ENCODE measurements at places on chromosomes 2 and 18.

GRCh38 chr2:48445091-48445725, 84.7 kb upstream of the STON1 start:
- no peak for DNase-seq

- DNase-seq, result no peak
Measured at GRCh38 chr2:10490806-10491291, 42.7 kb upstream of the ODC1 start.

- peak; percentile 19 for DNase-seq
Measured at GRCh38 chr2:3585261-3586109, 9.4 kb upstream of the COLEC11 start.

GRCh38 chr2:101476605-101477208, 1.8 kb upstream of the RFX8 start:
- DNase-seq, result no peak

GRCh38 chr18:69725009-69725408, 222.7 kb downstream of the CD226 start:
- no peak for DNase-seq

DNA sequence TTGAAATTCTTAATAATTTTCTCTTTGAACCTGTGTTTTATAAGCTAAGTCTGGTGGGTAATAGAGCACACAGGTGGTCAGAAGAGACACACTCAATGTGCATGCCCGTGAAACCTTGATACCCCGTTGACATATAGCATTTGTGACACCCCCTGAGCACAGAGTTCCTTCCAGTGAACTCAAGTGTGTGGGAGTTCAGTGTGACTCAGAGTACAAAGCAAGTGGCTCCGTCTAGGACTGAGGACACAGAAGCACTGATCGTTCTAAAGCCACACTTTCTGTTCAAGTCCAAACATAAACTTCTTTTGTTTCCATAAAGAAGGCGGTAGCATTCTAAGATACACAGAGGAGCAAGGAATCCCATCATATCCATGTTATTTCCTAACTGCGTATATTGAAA, 523.6 kb downstream of the PID1 start:
- DNase-seq, result no peak

- no peak for DNase-seq
Measured at GRCh38 chr18:57043241-57043640, 103.6 kb upstream of the BOD1L2 start.

- peak; percentile 44 for DNase-seq
Measured at GRCh38 chr2:179422037-179422643, 157.5 kb upstream of the SESTD1 start.

- no peak for DNase-seq
Measured at GRCh38 chr2:168678153-168678853, 124.1 kb upstream of the NOSTRIN start.

DNA sequence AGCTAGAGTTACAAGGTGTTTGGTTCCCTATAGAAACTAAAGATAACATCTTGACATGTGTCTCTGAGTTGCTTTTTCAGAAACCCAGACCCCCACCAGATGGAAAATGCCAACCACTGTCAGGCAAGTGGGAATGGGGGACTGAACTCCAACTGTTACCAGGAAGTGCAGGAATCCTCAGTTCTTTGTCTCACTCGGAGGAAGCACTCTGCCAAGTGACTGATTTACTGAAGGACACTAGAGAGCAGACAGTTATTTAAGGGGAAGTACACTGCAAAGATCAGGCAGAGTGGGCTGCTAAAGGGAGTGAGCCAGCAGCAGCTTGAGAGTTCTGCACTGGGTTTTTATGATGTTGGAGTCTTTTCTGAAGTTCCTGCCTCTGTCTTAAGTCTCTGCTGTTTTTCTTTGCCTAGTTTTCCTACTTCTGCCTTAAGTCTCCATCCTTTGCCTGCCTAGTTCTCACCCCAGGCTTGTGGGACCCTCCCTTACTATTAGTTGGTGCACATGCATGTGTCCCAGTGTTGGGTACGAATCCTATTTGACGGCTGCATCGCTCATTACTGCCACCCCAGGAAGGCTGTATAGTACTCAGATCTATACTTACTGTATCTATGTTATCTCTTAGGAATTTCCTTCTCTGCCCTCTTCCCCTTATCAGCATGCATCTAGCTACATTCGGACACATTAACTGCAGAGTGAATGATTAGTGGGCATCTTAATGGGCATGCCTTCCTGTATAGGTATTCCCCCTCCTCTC, 97.1 kb downstream of the TEX51 start:
- no peak for DNase-seq

DNA sequence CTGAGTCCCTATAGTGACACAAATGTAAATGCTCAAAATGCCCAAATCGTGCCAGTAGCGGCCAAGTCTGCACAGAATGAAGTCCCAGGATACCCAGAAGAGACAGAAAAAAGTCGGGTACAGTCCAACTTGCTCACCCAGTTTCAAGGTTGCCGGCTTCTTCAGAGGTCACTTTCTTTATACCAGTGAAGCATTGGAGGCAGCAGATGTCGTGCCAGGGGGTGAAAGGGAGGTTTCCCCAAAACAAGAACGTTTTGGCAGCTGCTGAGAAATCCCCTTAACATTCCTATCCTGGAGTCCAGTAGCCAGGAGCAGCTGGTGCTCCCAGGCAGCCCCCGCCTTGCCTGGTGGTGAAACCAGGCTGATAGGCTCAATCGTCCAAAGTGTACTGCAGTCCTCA, 58.1 kb upstream of the MCFD2 start:
- no peak for DNase-seq

DNA sequence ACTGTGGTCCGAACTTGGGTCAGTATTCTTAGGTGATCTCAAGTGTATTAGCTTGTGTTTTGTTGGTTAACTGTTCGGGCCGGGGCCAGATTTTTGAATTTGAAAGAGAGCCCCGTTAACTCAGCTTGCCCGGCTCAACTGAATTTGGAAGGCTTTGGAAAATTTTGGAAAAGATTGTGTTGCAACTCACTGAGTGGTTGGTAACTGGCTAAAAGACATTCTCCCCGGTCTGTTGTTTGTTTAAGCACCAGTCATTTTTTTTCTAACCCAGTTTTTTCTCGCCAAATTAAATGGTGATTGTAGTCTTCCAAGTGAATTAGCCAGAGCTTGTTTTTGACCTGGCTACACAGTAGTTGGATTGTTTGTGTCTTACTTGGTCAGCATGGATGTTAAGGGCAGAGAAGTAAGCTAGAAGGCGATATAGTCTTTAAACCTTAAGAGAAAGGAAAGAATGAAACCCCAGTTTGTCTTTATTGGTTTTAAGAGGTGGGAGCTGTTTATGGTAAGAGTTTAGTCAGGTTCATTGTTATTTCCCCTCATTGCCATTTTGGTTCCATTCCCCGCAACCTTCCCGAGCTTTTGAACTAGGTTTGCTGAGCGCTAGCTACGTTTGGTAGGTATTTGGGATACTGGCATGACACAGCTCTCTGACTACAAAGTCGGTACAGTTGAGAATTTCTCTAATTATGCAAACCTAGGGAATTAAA, 2.4 kb downstream of the MAP4K4 start:
- DNase-seq, result no peak

DNA sequence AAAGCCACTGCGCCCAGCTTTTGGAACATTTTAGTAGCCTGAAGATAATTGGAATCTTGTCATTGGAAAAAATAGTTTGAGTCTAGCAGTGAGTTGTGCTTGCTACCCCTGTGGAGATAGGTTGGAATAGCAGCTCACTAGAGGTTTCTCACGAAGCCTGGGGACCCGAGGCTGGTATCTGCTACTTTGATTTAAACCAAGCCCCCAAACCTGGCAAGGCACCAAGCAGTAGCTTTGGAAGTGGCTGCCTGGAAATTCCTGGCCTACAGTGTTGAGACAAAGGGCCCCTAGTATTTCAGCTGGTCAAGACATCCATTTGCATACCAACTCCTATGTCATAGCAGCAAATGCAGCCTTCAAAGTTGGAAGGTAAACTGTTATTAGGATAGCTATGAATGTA, 42.1 kb downstream of the NOP58 start:
- no peak for DNase-seq

DNA sequence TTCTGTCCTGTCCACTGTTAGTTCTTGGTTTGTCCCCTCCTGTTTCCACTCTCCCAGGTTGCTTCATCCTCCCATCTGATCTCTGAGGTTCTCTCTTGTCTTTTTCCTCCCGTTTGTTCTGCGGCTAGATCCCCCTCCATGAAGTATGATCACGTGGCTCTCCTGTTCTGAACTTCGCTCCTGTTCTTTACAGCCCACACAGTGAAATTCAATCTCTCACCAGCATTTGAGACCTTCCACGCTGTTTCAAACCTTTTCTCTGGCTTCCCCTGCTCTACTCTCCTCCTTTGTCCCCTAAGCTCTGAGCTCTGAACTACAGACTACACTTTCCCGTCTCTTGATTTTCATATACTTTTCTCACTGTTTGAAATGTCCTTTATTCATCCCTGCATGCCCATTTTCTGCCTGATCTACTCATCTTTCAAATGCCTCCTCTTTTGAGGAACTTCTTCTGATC, 83.5 kb downstream of the OSBPL6 start:
- DNase-seq, result no peak

GRCh38 chr2:241009601-241010530, 11.4 kb downstream of the SNED1 start:
- peak; percentile 45 for DNase-seq

DNA sequence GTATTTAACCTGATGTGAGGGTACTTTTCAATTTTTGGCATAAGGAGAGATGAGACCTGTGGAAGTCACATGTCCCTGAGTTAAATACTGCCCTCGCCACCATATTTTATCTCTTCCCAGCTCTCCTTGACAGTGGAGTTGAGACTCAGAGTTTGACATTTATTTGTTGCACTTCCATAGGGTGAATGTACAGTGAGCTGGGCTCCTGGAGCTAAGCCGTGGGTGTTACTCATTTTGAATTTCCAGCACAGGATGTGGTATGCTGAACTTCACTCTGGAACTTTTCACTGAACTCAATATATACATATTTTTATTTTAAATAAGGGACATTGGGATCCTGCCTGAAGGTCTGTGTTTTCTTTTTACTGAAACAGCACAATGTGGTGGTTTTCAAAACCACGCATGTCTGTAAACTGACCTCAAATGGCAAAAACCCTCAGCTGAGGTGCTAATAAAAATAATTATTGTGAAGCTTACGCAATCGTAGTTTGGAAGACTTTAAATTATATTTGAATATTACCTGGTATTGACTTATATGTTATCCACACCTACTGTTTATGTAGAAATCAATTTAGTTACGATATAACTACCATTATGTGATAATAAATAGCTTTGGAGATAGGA, 12.1 kb downstream of the RNF144A start:
- no peak for DNase-seq

- DNase-seq, result no peak
Measured at GRCh38 chr2:190534310-190535120, at the start of gene NEMP2. NEMP2 (minus strand) TSS chr2:190534722; CDS start chr2:190534655, 67 bp downstream.

- DNase-seq, result no peak
Measured at GRCh38 chr2:181822097-181822496, 69.4 kb upstream of the ITPRID2 start.

- no peak for DNase-seq
Measured at GRCh38 chr18:43751203-43751602, 473.9 kb upstream of the SYT4 start.

DNA sequence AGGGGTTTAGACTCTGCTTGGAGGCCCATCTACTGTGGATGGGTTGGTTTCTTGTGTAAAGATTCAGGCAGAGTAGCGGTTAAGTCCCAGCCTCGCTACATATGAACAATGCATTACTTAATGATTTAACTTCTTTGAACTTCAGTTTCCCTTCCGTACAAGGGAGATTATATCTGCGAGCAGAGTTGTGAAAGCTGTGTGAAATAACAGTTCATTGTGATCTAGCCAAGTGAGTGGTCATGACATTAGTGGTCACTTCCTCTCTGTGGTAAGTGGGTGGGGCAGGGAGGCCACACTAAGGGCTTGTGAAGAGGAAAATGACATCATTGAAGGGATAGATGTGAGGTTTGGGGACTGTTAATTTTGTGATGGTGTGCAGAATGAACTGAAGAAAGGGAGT, 14.1 kb upstream of the MEX3C start:
- no peak for DNase-seq

GRCh38 chr2:46119453-46119852, 177.8 kb upstream of the EPAS1 start:
- peak; percentile 69 for DNase-seq

- no peak for DNase-seq
Measured at GRCh38 chr2:29226375-29226774, 111.2 kb downstream of the CLIP4 start.
